Dermis microvascular lymphatic vessel endothelial cell (primary cell): ENCODE measurements at places on chromosomes 3 and 15. TPM values are rescaled to one million over a fixed set of nuclear protein-coding genes. Genes with fewer than 3 reads are reported as not detected.

Gene EIF5A2
- 3.7 and 4.4 TPM in 2 replicates for total RNA-seq

Gene SERPINI2
- not detected in 2 replicates for total RNA-seq

Gene TYRO3
- total RNA-seq = 2.7 and 3.1 TPM in 2 replicates

Gene FAM131A
- 25.2 and 43.9 TPM in 2 replicates for total RNA-seq

Gene TRMT10C
- 23.9 and 26.3 TPM in 2 replicates for total RNA-seq

Gene GOLGA8K
- 0.13 and 0.39 TPM in 2 replicates for total RNA-seq

Gene C2CD4A
- 3.2 and 4.3 TPM in 2 replicates for total RNA-seq

- DNase-seq = peak; percentile 96
These were observed 103.3 kb downstream of the SNRK start for GRCh38 chr3:43389388-43390254.

DNA sequence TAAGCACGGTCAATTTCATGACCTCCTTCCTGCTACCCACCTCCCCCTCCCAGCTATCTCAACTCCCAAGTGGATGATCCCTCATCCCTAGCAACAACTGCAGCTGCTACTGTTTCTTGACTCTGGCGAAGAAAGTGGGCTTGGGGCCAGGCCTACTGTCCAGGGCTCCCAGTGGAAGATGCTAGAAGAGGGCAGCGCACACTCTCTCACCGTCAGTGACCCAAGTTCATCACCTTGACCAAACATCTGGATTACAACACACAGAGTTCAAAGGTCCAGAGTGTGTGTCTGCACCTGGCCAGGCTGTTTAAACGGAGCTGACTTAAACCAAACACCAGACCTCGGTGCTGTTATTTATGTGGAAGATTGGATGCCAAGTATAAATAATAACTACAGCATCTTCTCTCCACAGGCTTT, 385.6 kb downstream of the SHQ1 start:
- no peak for DNase-seq

DNA sequence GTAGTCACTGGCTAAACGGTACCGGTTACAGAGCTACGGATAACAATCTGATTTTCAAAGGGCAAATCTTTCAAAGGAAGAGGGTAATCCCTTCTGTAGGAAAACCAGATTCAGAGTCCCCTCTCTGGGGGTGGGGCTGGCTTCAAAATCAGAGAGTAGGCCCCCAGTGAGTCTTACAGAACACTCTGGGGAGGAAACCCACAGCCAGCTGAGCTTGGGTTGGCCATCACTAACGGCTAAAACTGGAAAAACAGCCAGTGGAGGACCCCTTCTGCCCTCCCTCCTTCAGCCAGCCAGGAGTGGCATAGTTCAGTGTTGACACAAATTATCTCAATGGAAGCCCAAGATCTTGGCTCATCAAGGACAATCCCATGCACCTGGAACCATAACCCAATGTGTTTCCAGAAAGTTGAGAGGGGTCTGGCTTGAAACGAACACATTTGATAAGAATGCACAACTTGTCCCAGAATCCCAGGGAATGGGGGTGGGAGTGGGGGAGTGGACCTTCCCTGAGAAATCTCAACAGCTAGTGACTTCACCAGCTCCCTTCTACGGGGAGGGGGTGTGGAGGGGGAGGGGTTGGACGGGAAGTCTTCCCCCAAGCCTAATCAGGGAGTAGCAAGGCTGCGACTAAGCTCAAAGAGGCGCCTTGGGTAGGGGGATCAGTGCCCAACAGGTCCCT, 1.0 kb downstream of the RASL12 start:
- no peak for DNase-seq

GRCh38 chr3:149204390-149204991, 17.1 kb downstream of the CP start:
- no peak for DNase-seq
